Fibroblast of the conjunctiva (primary cell): ENCODE measurements at places on chromosomes 3 and 15.
A peak's percentile ranks its signal among the peaks of the same experiment; 100 is the strongest.

- DNase-seq: no peak
Observed at GRCh38 chr15:51327081-51327480, 11.3 kb downstream of the CYP19A1 start.

GRCh38 chr3:25355998-25356397, 72.1 kb upstream of the RARB start:
- DNase-seq: no peak

DNA sequence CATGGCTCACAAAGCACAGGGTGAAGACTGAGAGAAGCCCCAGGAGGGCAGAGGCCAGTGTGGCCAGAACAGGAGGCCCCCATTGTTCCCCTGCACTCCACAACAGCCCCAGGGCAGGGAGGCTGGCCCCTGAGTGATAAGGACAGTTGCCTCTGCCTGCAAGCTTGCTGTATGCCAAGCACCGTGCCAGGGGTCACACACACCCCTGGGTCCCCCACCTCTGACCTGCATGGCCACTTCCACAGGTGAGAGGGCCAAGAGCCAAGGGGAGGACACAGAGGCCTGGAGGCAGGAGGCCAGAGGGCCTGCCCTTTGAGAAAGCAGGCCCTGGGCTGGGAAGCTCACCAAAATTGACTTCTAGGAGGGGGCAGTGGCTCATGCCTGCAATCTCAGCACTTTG, 23.7 kb downstream of the ATRIP start:
- DNase-seq: no peak

GRCh38 chr15:34616613-34617012, 33.2 kb upstream of the GOLGA8B start:
- DNase-seq: no peak

DNA sequence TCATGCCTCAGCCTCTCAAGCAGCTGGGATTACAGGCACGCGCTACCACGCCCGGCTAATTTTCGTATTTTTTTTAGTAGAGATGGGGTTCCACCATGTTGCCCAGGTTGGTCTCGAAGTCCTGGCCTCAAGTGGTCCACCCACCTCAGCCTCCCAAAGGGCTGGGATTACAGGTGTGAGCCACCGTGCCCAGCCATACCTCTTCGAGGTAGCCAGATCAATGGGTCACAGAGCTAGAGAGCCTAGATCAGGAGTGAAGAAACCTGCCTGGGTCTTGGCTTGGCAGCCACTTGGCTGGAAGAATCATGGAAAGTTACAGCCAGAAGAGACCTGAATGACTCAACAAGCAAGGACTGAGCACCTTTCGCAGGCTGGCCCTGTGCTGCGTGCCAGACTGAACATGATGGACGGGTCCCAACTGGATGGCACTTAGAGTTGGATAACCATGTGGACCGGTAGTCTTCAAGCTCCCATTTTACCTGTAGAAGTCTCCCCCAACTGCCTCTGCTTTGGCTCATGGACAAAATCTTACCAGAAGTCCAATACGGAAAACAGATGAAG, 29.7 kb downstream of the GNB5 start:
- no peak for DNase-seq

GRCh38 chr3:184085389-184085852, 11.4 kb upstream of the HTR3E start:
- no peak for DNase-seq

DNA sequence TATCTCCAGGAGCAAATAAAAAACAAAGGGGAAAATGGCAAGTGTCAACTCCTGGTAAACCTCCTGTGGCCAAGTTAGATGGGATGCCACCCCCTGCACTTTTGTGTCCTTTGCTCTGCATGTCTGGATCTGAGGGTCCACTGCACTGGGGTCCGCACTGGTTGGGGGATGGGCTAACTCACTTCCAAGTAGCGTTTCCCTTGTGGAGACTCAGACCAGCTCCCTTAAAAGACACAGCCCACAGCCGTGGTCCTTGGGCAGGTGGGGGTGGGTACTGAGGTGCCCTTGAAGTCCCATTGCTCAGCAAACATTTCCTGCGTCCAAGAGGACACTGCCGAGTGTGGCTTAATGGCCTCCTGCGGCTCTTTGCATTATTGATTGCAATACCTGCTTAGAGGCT, 188.2 kb downstream of the MEGF11 start:
- no peak for DNase-seq

GRCh38 chr3:129469026-129469425, 29.0 kb downstream of the IFT122 start:
- no peak for DNase-seq

DNA sequence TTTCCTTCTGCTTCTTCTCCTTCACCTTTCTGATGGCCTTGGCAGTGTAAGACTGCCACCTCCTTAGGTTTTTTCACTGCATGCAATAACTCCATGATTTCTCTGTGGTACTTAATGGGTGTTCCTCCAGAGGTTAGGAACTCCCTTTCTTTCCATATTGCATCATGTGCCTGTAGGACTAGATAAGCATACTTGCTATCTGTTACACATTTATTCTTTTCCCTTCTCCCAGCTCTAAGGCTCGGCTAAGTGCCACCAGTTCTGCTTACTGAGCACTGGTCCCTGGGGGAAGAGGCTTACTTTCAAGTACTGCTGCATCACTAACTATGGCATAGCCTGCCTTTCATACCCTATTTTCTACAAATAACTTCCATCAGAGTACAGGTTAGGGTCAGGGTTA, 351.8 kb downstream of the OTOL1 start:
- no peak for DNase-seq

DNA sequence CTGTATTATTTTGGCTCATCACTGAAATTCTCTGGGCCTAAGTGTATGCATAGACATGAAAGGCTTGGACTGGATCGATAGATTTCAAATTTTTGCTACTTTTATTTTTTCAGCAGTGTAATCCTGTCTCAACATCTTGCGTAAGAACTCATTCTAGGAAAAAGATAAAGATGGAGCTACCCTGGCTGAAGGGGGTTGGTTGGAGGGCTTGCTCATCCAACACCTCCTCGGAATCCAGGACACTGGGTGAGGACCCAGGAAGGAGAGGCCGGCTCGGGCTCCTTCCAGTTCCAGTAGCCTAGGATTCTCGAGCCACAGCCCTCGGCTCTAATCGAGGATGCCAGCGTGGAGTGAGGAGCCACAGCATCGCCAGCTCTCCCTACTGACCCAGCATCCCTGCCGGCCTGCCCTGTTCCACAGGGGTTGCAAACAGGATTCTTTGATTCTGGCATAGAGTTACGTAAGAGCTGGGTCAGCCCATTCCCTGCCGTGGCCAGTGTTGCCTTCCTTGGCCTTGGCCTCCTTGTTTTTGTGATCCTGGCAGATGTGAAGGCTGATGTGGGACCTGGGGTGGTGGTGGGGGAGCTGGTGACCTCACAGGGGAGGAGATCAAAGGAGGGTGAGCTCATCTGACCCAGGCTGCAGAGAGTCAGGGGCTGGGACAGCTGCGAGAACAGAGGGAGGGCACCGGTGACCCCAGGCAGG, 149.5 kb downstream of the ALDH1A2 start:
- DNase-seq: no peak

DNA sequence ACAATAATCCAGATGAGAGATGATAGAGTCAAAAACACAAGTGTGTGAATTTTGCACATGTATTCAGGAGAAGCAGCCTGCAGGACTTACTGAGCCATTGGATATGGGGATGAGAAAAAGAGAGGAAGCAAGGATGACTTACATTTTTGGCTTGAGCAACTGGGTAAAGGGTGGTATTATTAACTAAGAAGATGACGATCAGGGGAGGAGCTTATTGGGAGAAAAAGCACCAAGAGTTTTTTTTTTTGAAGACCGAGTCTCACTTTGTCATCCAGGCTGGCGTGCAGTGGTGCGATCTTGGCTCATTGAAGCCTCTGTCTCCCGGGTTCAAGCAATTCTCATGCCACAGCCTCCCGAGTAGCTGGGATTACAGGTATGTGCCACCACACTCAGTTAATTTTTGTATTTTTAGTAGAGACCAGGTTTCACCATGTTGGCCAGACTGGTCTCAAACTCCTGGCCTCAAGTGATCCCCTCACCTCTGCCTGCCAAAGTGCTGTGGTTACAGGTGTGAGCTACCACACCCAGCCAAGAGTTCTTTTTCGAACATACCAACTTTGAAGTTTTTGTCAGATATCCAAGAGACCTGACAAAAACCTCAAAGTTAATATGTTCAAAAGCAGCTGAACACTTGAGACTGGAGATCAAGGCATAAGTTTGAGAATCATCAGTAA, 14.8 kb upstream of the SH3BP5 start:
- DNase-seq: no peak

DNA sequence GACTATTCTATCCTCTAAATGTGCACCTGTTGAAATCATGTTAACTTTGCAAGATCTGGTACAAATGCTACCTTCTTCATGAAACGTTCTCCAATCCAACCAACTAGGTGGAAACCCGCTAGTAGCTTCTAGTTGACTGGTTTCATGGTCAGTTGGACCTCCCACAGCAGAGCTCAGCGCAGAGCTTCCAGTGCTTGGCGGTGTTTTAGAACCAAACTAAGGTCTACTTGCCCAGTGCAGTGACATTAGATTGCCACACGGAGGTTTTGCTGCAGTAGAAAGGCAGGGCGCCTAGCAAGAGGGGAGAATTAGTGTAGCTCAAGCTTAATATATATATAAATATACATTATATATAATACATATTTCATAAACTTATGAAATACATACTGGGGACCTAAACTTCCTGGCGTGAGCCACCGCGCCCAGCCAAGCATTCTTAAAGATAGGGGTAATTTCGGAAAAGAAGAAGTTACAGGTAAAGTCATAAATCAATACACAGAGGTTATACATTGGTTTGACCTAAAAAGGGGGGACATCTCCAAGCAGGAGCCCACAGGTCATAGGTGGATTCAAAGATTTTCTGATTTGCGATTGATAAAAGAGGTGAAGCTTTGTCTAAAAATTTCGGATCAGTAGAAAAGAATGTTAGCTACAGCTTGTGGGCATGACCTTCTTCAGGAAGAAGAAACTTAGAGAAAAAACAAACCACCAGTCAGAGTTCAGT, 2.1 kb upstream of the OXSR1 start:
- DNase-seq: no peak

- DNase-seq: no peak
Observed at GRCh38 chr15:33756961-33757360, 211.3 kb upstream of the CHRM5 start.

GRCh38 chr3:66431494-66431893, 69.3 kb downstream of the LRIG1 start:
- no peak for DNase-seq

DNA sequence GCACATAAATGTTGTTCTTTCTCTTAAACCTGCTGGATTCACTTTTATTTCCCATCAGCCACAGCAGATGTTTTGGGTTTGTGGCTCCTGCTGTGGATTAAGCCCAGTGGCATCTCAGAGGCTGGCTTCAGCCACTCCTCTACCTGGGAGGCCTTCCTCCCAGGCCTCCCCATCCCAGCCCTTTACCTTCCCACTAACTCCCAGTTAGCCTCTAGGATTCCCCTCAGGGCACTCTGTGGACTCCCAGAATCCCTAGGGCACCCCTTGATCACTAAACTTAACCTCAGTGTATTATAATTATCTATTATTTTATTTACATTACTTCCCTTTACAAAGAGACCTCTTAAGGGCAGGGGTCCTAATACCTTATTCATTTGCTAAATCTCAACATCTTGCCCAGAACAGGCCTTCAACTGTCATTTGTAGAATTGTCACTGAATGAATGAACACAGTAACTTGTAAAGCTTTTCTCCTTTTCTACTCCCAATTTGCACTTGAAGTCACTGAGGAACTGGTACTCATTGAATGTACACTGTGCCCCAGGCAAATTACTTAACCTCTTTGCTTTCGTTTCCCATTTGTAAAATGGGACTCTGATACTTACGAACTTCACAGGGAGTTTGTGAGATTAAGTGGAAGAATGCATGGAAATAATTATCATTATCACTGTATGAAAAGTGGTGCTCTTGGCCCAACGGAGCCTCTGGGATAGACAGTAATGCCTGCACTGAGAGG, 8.3 kb downstream of the CCDC13 start:
- no peak for DNase-seq

DNA sequence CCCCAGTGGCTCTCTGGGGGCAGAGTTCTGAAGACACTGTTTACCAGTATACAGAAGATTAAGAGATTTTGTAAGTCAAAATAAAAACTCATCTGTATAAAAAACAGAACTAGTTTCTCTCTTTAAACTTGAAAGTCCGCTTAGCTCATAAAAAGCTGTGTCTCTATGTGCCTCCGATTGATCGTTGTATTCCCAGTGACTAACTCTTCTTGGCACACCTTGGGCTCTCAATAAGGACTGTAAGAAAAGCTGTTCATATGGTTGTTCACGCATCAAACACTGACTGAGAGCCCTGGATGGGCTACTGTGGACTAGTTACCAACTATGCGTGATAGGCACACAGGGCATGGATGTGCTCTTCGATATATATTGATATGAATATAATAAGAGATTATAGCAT, 107.9 kb downstream of the P3H2 start:
- DNase-seq: no peak

DNA sequence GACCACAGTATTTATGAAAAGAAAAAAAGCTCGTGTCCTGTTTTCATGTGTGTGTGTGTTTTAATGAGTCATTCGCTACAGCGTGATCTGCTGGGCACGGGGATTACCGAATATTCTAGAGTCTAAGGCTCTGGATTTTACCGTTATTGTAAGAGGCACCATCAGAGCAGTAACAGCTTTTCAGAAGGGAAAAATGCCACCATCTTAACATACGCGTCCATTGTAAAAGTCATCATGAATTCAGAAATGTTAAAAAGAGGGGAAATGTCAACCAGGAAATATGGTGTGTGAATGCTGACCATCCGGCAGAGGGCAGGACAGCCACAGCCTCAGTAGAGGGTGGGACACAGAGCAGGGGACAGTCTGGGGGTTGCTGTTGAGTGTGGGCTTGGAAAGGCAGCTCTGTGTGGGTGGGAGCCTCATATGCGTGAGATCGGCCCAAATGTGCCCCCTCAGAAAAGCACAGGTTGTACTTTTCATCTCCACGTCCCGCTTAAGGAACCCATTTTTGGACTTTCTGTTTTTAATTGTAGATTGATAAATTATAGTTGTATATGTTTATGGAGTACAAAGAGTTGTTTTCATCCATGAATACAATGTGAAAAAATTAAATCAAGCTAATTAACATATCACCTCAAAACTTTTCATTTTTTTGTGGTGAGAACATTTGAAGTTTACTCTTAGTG, 69.6 kb downstream of the ASB7 start:
- DNase-seq: no peak

DNA sequence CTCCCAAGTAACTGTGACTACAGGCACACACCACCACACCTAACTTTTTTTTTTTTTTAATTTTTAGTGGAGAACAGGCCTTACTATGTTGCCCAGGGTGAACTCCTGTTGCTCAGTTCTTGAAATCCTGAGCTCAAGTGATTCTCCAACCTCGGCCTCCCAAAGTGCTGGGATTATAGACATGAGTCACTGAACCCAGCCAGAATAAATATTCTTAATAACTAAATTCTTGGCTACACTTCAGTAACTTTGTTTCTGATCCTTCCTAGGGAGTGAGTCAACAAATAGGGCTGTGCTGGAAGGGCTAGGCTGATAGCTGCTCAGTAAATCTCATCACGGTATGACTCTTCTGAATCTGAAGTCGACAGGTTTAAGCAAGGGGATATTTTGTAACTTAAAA, 56.6 kb downstream of the P3H2 start:
- peak; percentile 79 for DNase-seq
